Uterus (tissue), 4 donors: ENCODE measurements at places on chromosomes 1 and 21.

GRCh38 chr1:207069061-207069460, 16.0 kb downstream of the PFKFB2 start:
- no peak overlapping the region for H3K4me3 ChIP-seq
- no peaks in the 10 kb centered on the region for H3K36me3 ChIP-seq
- no peak for DNase-seq

DNA sequence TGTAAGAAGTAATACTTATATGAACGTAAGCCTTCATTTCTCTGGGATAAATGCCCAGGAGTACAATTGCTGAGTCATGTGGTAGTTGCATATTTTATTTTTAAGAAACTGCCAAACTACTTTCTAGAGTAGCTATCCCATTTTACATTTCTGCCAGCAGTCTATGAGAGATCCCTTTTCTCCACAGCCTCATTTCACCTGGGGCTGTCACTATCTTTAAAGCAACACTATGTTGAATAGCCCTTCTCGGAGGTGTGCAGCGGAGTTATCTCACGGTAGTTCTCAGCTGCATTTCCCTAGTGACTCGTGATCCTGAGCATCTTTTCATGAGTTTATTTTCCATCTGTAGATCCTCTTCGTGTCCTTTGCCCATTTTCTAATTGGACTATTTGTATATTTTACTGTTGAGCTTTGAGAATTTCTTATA, 93.4 kb downstream of the ADARB1 start:
- H3K36me3 ChIP-seq: no peaks in the 10 kb centered on the region
- peaks cover 10% of the 10 kb centered on the region for H3K4me1 ChIP-seq
- H3K27me3 ChIP-seq: no peaks in the 10 kb centered on the region

- no peaks in the 10 kb centered on the region for H3K36me3 ChIP-seq
- no peaks in the 10 kb centered on the region for H3K27me3 ChIP-seq
- H3K4me1 ChIP-seq: no peaks in the 10 kb centered on the region
- no peak overlapping the region for H3K27ac ChIP-seq
- DNase-seq: peak; percentile 62
- H3K4me3 ChIP-seq: no peak overlapping the region
Measured at GRCh38 chr1:171188388-171189266, 3.5 kb downstream of the FMO2 start.

DNA sequence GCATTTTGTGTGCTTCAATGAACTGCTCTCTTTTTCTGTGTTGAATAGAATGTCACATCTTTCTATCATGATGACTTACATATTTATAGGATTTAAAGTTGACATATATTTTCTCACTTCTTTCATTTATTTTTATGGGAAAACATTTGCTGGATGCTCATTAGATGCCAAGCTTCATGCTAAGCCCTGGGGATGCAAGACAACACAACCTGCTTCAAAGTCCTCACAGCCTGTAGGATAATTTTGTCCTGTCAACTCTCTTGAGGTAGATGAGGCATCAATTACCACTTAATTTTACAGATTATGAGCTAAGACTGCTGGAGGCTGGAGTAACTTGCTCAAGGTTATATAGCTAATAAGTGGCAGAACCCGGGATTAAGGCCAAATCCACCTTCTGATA, 264.3 kb downstream of the GRIK1 start:
- no peak overlapping the region for H3K4me3 ChIP-seq
- no peak for DNase-seq
- no peaks in the 10 kb centered on the region for H3K4me1 ChIP-seq
- no peaks in the 10 kb centered on the region for H3K27me3 ChIP-seq
- no peaks in the 10 kb centered on the region for H3K36me3 ChIP-seq

GRCh38 chr1:157124855-157125254, 13.3 kb downstream of the ETV3 start:
- no peak for DNase-seq
- no peaks in the 10 kb centered on the region for H3K36me3 ChIP-seq
- H3K27me3 ChIP-seq: no peaks in the 10 kb centered on the region

DNA sequence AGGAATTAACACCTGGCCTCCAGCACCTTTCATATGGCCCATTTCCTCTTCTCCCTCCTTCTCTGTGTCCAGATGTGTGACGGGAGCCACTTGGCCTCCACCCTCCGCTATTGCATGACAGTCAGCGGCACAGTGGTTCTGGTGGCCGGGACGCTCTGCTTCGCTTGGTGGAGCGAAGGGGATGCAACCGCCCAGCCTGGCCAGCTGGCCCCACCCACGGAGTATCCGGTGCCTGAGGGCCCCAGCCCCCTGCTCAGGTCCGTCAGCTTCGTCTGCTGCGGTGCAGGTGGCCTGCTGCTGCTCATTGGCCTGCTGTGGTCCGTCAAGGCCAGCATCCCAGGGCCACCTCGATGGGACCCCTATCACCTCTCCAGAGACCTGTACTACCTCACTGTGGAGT, 5.6 kb downstream of the TMEM61 start:
- no peaks in the 10 kb centered on the region for H3K36me3 ChIP-seq
- no peaks in the 10 kb centered on the region for H3K27me3 ChIP-seq
- DNase-seq: no peak
- no peak overlapping the region for H3K27ac ChIP-seq
- no peaks in the 10 kb centered on the region for H3K4me1 ChIP-seq

GRCh38 chr1:61993331-61993961, 201.2 kb upstream of the L1TD1 start:
- no peak overlapping the region for H3K4me3 ChIP-seq
- DNase-seq: no peak
- H3K36me3 ChIP-seq: no peaks in the 10 kb centered on the region

DNA sequence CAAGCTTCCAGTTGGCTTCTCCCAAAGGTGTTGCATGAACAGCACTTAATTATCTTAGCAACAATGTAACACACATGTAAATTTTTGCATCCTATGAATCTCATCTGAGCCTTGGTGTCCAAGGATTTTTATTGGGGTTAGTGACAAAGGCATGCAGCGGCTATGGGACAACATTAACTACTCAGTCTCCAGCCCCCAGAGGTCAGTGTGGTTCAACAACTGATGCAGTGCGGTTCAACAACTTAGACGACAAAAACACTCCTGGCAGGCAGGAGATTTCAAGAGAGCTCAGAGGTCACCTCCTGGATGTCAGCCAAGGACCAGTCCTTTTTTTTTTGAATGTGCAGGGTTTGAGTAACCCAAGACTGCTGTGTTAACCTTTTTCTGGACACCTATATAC, 77.5 kb upstream of the HMCN1 start:
- no peaks in the 10 kb centered on the region for H3K4me1 ChIP-seq
- H3K36me3 ChIP-seq: no peaks in the 10 kb centered on the region
- no peaks in the 10 kb centered on the region for H3K27me3 ChIP-seq
- H3K27ac ChIP-seq: no peak overlapping the region

DNA sequence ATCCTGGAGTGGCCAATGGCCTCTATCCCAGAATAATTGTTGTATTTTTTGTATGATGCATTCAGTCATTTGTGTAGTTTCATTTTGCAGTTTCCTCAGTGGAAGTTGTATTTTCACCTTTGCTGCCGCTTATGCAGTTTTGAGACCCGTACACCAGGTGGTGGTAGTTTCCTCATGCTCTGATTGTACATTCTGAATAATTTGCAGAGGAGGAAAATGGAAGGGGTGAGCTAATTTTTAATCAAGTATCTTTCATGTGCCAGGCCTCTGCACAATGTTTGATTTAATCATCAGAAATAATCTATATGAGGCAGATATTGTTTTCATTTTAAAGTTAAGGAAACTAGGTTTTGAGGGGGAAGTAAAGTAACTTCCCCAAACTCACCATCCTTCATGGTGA, 29.5 kb downstream of the HLX start:
- DNase-seq: no peak
- H3K4me3 ChIP-seq: no peak overlapping the region

DNA sequence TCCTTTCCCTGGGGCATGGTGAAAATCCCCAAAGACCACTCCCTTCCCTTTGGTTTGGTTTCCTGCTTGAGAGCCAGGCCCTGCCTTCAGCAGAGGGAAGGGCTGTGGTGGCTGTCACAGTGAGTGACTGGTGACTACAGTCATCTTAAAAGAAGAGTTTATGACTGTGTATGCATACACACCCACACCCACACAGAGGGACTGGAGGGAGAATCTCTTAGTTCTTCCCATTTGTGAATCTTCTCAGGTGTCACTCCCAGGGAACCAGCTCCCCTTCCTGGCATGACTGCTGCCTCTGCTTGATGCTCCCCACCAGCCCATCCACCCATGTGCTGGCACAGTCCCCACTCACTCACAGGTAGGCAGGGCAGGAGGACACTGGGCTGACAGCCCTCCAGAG, 3.9 kb upstream of the KCNA2 start:
- no peak for DNase-seq
- peaks cover 13% of the 10 kb centered on the region for H3K4me1 ChIP-seq
- H3K36me3 ChIP-seq: no peaks in the 10 kb centered on the region
- H3K27me3 ChIP-seq: peaks cover 7% of the 10 kb centered on the region
- H3K27ac ChIP-seq: no peak overlapping the region
- no peak overlapping the region for H3K4me3 ChIP-seq

DNA sequence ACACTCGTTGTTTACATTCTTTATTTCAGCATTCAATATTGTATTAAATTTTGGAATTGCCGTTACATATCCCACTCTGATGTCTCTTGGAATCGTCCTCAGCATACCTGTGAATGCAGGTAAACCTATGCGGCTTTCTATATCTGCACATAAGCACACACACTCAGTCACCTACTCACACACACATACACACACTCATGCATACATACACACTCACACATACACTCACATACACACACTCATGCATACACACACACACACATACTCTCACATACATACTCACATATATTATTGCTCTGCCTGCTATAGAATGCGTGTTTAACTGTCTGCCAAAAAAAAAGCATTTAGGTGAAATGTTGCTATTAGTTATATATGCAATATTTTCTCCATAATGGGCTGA, 53.2 kb upstream of the COA6 start:
- H3K27ac ChIP-seq: no peak overlapping the region
- H3K27me3 ChIP-seq: no peaks in the 10 kb centered on the region
- no peak overlapping the region for H3K4me3 ChIP-seq

DNA sequence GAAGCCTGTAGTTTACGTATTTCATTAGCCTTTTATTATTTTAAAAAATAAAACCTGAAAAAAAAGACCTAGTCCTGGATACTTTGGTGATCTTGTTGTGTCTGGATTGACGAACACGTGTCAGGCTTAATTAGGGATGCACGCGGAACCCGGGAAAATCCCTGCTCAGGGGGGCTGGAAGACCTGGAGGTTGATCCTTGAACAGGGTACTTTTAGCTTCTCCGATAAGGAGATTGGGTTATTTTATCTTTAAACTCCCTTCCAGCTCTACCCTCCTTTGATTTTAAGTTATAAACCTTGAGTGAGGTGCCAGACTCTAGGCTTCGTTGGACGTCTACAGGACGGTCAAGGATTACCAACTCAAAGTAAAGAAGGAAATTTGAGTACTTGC, 552 bp upstream of the ZNF691 start:
- peak overlapping the region; percentile 61 for H3K27ac ChIP-seq
- DNase-seq: no peak

- H3K27ac ChIP-seq: no peak overlapping the region
- DNase-seq: no peak
- H3K27me3 ChIP-seq: no peaks in the 10 kb centered on the region
- H3K4me1 ChIP-seq: no peaks in the 10 kb centered on the region
- H3K4me3 ChIP-seq: no peak overlapping the region
Measured at GRCh38 chr1:221696718-221697461, 45.0 kb downstream of the DUSP10 start.
